ENCODE measurements at places on chromosomes 1 and 21.

- DNase-seq = no peak
Measured at GRCh38 chr1:5475572-5475971, 516.7 kb downstream of the NPHP4 start.

- no peak for DNase-seq
Measured at GRCh38 chr1:221087919-221088318, 208.7 kb downstream of the HLX start.

GRCh38 chr1:147472966-147473732 is 68.2 kb upstream of the BCL9 start:
- DNase-seq = no peak

DNA sequence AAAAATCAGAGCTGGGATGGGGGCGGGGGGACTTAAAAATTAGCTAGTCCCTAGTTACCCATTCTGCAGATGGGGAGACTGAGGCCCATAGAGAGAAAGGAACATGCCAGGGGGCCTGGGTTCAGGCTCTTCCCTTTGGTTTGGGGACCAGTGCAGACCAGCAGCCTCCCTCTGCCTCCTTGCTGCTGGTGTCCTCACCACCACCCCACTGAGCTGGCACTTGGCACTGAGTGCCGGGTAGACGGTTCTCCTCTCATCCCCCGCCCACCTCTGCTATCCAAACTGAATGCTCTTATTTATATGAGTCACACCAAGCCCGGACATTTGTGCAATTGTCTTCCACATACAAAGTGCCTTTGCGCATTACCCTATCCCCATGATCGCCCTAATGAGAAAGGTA is 39.2 kb downstream of the CAMK2N1 start:
- DNase-seq = no peak

DNA sequence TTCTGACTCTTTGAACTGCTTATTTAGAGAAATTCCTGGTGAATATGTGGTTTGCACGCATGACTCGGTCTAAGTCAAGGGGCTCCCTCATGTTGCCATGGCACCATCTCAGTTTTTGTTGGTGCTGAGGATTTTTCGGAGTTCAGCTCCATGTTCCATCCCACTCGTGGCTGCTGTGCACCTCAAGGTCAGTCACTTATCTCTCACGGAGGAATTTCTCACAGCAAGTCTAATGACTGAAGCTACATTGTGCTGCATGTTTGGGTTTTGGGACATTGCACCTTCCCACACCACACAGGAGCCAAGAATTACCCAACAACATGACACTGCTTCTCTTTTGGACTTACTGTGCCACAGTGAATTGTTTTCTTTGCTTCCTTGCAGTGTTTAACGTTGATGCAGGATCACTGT is 269.9 kb downstream of the NCAM2 start:
- no peak for DNase-seq

- peak; percentile 68 for DNase-seq
Measured at GRCh38 chr1:153535242-153536011, at the start of gene S100A6. TSS of gene S100A6 (minus strand) at chr1:153535991. CDS start at chr1:153535339, 652 bp downstream.

DNA sequence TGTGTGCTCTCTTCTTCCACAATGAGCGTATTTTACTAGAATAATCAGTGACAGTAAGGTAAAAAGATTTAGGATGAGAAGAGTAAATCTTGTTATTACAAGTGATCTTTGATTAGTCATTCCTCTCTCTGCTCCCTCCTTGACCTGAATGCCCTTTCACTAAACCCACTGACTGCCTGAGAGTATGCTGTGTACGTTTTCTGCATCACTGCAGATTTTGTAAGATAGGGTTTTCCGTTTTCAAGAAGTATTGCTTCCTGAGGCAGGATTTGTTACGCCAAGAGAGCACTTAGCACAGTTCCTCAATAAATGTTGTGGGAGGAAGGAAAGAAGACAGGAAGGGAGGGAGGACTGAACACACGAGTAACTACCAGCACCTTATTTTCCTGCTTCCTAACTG is 7.7 kb upstream of the LAMB3 start:
- no peak for DNase-seq

GRCh38 chr1:110460253-110461220 is 9.6 kb downstream of the PROK1 start:
- peak; percentile 59 for DNase-seq

DNA sequence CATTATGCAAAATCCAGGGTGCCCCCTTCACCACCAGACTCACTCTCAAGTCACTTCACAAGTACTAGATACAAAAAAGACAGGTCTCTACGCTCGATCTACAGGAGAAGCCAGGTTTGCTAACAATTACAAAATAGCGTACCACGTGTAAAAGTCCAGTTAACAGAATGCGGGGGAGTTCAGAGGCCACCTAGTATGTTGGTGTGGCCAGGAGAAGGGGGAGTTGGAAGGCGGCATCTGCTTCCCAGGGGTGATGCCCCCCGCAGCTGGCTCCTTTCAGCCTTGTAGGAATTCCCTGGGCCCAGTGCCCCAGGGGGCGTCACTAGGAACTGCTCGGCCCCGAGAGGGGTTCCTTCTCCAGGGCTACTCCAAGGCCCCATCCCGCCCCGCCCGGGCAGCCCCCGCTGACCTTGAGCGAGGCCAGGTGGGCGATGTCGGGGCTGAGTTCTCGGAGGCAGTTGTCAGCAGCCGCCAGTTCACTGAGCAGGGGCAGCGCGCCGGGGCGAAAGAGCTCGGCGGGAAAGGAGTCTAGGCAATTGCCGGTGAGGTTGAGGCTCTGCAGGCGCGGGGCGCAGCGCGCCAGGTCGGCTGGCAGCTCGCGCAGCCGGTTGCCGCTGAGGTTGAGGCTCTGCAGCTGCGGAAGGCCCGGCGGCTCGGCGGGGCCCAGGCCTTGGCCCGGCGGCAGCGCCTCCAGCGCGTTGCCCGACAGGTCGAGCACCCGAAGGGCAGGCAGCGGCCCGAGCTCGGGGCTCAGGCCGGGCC is 664 bp downstream of the LRRC47 start:
- no peak for DNase-seq

- DNase-seq = no peak
Measured at GRCh38 chr1:177106614-177107365, 57.7 kb downstream of the ASTN1 start.
